ENCODE measurements at places on chromosomes 3 and 15.

DNA sequence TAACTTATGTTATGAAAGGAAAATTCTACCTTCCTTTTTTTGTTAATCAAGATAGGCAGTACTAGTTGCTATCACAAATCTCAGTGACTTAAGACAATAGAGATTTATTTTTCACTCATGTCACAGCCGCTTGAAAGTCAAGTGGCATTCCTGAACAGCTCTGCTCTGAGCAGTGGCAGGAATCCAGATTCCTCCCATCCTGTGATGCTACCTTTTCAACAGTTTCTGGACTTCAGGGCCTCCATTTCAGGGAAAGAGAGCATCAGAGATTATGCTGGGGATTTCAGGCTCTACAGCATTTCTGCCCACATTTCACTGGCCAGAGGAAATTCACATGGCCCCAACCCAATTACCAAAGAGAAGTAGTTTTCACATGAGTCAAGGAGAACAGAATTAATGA is 83.4 kb downstream of the IL1RAP start:
- no peak for DNase-seq

- DNase-seq = no peak
Measured at GRCh38 chr3:184361532-184361931, at the start of the genes CLCN2 and POLR2H. CLCN2 (minus strand) TSS chr3:184361605; CDS start chr3:184361479, 126 bp downstream. POLR2H (plus strand) TSS chr3:184361710; CDS start chr3:184363493, 1,783 bp downstream.

GRCh38 chr15:33098094-33099058 is 96.1 kb downstream of the FMN1 start:
- no peak for DNase-seq

- DNase-seq = peak; percentile 33
Measured at GRCh38 chr3:98817547-98818041, 54.5 kb downstream of the ST3GAL6 start.

DNA sequence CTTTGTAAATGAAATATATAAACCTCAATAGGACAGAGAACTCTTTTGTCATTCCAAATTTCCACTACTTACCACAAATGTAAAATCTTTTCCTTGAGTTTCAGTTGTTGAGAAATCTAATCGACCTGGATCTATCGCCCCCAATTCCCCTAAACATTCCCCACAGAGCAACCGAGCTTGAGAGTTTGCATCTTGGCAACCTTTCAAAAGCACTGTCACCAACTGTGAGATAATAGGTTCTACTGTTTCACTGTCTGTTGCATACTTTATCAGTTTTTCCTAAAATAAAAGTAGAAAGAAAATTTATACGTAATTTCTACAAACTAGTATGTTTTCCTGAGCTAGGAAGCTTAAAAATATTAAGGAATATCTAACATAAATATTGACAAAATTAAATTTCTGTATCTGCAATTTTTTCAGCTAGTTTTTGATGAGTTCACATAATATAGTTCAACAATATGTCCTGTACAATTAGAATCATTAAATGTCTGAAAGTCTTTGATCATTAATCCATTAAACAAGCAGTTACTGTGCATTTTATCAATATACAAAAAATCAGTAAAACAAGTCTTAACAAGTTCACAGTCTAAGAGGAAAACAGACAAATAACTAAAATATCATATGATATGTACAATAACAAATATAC is 54.5 kb downstream of the ATR start:
- DNase-seq = no peak

GRCh38 chr15:71448688-71449114 is 333.4 kb downstream of the THSD4 start:
- peak; percentile 57 for DNase-seq

DNA sequence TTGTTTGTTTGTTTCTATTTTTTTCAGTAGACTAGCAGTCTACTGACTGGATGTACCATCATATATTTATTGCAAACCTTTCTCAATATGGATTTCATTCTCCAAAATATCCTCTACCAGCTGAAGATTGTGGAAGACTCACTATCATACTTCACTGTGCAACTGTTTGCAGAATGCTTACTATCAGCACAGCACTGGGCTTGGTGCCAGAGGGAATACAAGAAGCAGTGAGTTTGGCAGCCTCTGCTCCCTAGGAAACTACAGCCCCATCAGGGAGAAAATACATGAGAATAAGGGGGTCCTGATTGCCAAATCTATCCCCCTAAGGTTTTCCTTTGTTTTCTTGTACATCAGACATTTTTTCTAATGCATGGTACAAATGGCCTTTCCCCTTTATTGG is 27.5 kb downstream of the AQP9 start:
- DNase-seq = no peak

GRCh38 chr3:137647179-137647578 is 116.9 kb upstream of the SOX14 start:
- no peak for DNase-seq

DNA sequence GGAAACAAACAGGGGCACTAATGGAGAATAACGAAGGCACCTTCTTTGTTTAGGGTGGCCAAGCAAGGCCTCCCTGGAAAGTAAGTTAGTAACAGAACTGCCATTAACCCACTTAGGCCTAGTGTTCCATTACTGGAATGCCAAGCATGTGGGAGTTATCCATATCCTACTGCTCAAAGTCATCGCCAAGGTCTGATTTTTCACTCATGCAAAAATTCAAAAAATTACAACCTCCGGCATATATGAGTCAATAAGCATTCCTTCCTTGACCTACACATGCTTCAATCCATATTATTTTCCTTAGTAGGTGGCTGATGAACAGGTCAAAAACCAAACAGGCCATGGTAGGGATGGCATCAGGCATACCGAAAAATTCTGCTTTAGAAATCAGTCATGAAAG is 1097.2 kb downstream of the FHIT start:
- no peak for DNase-seq

- DNase-seq = no peak
Measured at GRCh38 chr3:111032677-111033076, 38.9 kb upstream of the NECTIN3 start.

DNA sequence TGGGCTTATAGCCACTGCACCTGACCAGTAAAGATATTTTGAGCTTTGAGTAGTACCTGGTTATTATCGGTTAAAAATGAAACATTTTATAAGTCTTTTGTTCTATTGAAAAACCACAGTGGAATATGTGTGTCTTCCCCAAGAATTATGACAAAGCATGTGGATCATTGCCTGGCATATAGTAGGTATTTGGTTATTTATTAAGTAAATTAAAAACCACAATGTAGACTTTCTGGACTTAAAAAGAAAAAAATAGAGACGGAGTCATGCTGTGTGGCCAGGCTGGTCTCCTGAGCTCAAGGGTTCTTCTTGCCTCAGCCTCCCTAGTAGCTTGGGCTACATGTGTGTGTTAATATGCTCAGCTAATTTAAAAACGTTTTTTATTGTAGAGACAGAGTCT is 43.5 kb downstream of the UBE2E2 start:
- DNase-seq = no peak

- DNase-seq = no peak
Measured at GRCh38 chr3:43728476-43728875, 37.7 kb downstream of the ABHD5 start.

GRCh38 chr3:22587446-22587845 is 615.7 kb upstream of the UBE2E2 start:
- DNase-seq = no peak

DNA sequence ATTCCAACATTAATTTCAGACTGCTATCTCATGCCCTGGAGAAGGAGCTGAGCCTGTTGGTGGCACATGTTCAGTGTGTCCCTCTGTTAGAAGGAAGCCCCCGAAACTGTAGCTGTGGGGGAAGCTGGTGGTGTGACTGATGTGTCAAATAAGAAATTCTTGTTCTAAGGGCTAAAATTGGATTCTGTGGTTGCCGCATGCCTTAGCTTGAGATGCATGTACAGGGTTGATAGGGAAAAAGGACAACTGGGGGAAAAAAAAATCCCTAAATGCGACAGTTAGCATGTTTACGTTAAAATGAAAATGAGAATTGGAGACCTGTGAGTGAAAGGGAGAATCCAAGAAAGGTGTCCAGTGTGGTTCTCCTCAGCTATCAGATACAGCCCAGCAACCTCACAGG is 58.6 kb downstream of the MED12L start:
- no peak for DNase-seq

GRCh38 chr15:69386284-69386683 is 27.9 kb upstream of the KIF23 start:
- no peak for DNase-seq

DNA sequence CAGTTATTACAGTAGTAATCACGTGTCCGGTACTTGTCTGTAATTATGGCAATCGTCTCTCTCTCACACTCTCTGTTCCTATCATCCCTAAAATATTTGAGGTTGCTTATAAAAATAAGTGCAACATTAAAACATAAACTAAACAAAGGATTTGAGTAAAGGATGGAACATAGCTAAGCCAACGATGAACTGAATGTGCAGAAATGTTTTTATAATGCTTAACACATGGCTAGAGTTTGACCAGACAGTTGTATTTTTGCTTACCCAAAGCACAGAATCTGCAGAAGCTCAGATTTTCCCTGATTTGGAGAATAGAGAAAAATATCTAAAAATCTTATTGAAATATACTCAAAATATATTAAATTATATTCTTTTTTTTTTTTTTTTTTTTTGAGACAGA is 1030.9 kb downstream of the NAALADL2 start:
- DNase-seq = no peak

DNA sequence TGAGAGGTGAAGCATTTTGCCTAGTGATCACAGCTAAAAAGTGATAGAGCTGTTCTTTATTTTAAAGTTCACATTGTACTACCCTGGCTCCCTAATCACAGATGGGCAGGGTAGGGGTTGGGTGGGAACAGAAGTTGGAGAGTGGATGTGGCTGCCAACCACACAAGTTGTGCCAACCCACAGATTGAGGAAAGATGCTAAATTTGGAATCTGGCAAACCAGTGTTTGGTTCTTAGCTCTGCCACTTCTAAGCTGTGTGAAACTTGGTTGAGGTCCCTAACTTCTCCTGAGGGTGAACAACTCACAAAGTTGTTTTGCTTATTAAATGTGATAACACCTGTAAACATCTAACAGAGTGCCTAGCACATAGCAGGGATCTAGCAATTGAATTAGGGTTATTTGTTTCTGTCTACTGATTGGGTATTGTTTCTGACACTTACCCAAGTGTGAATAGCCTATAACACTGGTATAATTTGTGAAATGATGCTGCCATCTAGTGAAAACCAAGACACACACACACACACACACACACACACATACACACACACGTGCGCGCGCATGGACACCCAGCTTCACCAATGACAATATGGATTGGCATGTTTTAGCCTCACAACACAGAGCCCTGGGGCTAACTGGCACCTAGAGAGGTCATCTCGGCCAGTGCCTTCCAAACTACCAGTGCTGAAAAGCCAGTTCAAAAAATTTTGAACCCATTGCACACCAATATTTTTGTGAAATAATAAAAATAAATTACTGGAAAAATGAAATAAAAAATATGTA is 25.3 kb downstream of the ADGRG7 start:
- DNase-seq = no peak

GRCh38 chr15:42528970-42529369 is 19.6 kb downstream of the LRRC57 start:
- DNase-seq = no peak

DNA sequence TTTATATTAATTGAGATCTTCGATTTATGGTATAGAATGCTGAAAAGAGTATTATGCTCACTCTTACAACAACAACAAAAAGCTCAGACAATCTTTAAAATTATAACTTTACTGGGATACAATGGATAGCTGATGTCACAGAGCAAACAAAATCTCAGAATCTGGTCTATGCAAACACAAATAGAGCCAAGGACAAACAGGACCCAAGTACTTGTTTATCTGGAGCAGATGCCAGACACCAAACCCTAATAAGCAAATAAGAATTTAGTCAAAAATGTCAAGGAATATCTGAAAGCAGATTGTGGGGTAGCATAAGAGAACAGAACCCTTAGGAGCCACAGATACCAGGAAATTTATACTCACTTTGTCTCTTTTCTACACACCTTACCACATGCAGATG is 302.2 kb downstream of the CGGBP1 start:
- DNase-seq = no peak

DNA sequence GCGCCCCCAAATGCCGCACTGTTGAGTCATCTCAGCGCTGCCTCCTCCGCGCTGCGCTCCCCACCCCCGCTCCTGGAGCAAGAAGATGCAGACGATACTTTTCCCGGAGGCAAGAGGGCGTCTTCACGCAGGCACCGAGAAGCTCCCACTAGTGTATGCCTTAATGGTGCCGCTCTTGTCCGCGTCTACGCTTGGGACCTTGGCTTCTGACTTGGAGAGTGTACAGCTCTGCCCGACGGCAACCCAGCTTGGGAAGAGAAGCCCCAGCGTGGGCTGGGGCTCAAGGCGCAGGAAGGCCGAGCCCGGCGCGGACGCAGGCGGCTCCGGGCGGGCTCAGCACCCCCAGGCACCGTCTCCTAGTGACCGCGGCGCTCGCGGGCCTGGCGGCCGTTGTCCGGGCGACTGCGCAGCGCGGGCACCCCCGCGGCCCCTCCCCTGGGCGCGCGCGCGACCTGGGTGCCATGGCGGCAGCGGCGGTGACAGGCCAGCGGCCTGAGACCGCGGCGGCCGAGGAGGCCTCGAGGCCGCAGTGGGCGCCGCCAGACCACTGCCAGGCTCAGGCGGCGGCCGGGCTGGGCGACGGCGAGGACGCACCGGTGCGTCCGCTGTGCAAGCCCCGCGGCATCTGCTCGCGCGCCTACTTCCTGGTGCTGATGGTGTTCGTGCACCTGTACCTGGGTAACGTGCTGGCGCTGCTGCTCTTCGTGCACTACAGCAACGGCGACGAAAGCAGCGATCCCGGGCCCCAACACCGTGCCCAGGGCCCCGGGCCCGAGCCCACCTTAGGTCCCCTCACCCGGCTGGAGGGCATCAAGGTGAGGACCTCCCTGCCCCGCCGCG is at the start of gene P4HTM:
Gene P4HTM (plus strand): TSS at position 446 of the 840 bp plus-strand sequence. CDS start 16 bp downstream, at position 462.
- DNase-seq = peak; percentile 41

DNA sequence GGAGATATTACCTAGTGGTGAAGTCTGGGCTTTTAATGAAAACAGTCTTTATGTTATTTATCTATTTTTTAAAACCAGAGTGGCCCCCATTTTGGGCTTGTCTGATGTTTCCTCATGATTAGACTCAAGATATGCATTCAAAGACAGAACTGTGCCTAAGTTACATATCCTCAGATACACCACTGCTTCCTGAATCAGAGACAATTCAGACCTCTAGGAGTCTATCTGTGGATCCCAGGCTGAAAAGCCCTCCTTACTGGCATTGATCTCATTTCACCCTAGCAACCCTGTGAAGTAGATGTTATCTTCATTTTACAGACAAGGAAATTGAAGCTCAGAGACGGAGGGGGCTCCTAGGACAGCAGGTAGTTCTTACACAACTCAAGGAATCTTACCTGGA is 16.8 kb upstream of the TGM5 start:
- DNase-seq = no peak

DNA sequence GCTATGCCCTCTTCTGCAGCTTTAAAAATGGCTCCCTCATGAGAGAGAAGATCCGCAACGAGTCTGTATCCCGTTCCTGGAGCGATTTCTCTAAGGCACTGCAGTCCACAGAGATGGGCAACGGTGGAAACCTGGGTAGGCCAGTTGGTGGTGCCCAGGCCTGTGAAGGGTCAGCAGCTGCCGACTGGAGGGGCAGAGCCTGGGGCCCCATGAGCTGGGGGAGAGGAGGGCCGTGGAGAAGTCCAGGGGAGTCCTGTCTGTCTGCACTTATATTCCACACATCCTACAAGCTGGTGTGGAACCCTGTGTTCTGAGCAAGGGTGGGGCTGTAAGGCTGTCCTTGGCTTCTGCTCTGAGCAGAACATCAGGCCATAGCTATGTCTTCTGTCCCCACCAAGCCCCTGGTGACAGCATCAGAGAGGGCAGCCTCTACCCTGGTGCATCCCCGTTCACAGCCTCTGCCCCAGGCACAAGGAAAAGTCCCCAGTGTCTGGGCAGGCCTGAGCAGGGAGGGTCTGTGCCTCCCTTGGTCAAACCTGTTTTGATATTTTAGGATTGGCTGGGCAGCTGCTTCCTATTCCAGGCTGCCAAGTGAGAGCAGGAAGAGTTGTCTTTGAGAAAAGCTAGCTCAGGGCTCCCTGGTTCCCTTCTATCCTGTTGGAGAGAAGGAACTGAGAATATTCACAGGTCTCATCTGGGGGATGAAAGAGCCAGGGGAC is 29.7 kb downstream of the XYLB start:
- no peak for DNase-seq

Measured in Panc1 (cell line).